ENCODE measurements at places on chromosomes 3 and 15.
A peak's percentile ranks its signal among the peaks of the same experiment; 100 is the strongest.

- DNase-seq, result no peak
Observed at GRCh38 chr3:16693820-16694219, 88.6 kb upstream of the DAZL start.

DNA sequence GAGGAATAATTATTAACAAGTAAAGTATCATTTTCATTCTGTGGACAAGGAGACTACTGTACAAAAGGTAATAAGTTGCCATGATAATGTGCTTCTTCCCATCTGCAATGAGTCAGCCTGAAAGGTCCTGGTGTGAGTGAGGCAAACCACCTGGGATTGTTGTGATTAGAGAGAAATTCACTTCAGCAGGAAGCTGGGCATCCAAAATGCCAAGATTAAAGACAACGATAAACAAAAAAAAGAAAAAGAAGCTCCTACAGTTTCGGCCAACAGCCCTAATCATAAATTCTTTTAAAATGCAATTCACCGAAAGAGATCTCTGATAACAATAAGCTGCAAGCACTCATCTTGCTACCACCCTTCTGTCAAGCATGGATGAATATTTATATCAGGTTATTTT is 507.8 kb downstream of the TUSC7 start:
- no peak for DNase-seq

DNA sequence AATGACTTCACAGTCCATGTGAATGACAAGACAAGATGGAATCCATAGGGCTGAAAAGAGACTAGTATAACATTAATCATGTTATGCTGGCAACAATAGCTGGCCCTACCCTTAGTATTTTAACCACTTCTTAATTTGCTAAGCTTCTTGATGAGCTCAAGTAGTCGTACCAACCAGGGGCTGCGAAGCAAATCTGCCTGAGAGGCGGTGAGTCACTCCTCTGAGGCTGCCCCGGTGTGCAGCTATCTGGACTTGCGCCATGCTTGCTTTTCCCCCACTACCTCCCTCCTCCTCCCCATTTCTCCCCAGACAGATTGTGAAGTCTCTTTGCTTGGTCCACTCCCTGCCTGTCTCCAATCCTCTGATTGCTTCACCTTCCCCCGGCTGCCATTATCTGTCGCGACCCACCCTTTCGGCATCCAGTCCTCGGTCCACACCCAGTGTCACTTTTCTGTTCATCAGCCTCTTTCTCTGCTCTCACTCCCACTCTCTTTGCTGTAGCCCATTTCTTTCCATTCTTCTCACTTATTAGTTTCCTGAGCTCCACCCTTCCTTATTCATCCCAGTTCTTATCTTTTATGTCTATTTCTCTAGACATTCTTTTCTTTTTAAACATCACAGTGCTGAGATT is 42.7 kb downstream of the DUT start:
- no peak for DNase-seq

DNA sequence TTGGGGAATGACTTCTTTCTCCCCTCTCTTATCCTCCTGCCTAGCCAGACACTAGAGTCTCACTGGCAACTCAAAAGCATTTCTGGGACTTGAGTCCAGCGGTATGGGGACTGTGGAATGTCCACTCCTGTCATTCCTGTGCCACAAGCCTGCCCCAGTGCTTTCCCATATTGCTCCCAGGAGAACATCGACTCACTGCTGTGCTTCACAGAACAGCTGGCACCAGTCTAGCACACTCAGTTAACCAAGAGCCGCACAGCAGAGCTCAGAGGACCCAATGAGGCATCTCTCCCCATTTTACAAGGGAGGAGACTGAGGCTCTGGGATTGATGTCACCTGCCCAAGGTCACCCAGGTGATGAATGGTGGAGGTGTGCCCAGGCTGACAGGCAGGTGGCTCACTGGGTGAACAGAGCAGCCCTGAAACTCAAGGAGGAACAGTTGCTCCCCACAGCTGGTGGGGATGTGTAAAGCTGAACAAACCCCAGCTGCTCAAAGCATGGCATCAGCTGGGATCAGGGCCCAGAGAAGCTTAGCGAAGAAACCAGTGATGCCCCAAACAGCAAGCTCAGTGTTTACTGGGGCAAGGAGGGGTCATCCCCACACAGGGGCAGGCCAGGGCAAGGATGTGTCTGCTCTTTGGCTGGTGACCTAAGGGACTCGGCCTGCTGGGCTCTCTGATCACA is 35.4 kb upstream of the DUSP7 start:
- no peak for DNase-seq

- DNase-seq, result peak; percentile 15
Observed at GRCh38 chr15:84638103-84638502, 16.0 kb downstream of the WDR73 start.

GRCh38 chr3:8767256-8767666 is 2.2 kb downstream of the OXTR start:
- DNase-seq, result no peak

DNA sequence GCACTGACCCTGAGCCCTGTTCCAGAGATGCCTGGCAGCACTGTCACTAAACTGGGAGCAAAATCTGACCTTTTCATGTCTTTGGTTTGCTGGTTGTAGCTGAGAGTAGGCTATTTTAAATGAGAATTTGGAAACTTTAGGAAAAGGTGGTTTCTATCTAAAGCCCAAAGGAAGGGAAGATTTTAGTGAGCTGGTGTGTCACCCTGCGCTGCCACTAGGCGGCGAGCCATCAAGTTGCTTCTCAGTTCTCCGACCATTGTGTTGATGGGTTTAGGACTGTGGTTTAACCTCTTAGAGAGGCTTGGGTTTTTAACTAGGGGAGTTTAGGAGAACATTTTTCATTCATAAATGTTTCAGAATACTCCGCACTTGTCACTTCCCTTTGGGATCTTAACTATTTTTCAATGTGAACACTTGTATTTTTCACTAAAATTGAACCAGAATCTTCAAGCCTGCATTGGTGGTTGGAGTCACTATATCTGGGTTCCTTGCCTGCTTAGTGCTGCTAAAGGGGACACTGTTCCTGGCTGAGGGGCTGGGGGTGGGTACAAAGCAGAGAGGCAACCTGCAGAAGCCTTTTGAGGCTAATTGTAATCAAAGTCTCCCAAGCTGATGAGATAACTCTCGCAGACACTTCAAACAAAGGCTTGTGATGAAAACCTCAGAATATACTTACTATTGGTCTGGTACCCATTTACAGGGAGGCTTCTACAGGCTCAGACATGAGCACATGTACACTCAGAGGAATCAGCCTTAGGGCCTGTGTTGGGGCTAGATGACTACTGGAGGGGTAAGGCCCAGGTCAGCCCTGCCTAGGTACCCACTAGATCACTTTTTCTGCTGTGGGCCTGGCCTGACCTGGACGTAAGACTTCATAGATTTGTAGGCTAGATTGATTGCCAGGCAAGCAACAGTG is 16.8 kb downstream of the EXOSC7 start:
- DNase-seq, result peak; percentile 32

DNA sequence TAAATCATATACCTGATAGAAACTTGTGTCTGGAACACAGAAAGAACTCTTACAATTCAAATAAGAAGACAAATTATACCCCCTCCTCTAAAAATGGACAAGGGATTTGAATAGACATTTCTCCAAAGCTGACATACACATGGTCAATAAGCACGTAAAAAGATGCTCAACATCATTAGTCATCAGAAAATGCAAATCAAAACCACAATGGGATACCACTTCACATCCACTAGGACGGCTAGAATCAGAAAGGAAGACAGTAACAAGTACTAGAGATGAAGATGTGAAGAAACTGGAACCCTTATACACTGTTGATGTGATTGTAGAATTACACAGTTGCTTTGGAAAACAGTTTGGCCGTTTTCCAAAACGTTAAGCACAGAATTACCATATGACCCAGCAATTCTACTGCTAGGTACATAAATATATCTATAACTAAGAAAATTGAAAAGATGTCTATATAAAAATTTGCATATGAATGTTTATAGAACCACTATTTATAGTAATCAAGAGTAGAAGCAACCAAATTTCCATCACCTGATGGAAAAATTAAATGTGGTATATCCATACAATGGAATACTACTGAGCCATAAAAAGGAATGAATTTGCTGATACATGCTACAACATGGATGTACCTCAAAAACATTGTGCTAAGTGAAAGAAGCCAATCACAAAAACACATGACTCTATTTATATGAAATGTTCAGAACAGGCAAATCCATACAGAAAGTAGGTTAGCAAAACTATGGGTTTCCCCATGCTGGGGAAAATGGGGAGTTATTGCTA is 60.8 kb downstream of the GREM1 start:
- DNase-seq, result no peak

DNA sequence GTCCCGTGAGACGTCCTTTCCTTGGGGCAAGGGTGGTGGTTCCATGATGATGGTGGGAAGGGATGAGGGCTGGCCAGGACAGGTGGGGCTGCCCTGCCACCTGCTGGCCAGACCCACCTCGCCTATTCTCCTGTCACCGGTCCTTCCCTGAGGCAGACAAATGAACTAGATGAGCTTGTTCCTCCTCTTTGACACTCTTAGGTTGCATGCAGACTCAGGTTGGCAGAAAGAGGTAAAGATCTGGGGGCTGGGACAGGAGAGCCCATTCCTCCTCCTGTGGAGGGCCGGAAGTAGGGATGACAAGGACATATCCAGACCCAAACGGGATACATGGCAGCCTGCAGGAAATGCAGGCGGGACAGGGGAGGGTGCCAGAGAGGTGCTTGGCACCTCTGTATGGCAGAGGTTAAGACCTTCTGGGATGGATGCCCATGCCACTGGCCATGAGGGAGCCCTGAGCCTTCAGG is 38.6 kb downstream of the ACSBG1 start:
- peak; percentile 41 for DNase-seq

DNA sequence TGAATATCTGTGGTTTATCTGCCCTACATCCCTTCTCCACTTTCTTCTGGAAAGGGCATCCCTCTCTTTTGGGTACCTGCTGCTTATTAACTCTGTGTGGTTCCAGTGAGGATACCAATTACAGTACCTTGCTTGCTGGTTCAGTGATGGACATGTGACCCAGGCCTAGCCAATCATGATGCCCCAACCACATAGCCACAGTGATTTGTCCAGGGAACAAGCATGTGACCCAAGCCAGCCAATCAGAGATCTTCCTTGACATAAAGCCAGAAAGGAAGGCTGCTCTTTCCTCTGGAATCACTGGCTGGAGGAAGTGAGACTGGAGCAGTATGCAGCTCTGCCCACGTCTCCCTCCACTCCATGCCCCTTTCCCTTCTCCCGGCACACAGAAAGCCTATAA is 10.9 kb upstream of the TMEM158 start:
- no peak for DNase-seq

- no peak for DNase-seq
Observed at GRCh38 chr3:106309274-106309673, 440.5 kb upstream of the CBLB start.

Data from WERI-Rb-1 (cell line).